ENCODE measurements at places on chromosomes 5 and 9.

DNA sequence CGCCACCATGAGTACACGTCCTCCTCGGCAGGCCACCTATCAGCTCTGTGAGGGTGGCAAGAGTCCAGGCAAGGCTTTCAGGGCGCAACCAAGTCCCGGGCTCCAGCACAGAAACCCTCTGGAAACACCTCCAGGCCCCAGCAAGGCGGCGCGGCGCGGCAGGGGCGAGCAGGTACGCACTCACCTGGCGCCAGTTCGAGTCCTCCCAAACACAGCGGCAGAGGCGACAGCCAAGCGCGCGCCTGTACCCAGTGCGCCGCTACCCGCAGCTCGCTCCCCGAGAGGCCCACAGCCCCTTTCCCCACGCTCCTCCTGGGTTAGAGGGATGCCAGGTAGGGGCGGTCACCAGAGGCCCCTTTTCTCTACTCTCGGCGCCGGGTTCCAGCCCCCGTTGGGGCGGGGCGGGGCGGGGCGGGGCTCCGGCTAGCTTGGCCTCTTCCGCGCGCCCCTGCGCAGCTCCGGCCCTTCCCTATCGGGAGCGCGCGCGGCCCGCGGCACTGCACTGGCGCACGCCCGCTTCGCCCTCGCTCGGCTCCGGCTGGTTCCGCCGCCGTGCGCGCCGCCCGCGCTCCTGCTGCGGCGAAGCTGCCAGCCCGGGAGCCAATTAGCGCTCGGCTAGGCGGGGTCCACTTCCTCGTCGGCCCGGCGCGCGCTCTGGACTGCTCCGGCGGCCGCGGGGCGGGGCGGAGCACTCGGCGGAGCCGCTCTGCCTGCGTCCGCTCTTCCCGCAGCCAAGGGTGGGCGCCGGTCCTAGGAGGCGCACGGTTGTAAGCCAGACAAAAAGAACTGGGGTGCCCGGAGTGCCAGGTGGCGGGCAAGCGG is at the start of the genes NMRK1 and OSTF1:
TSS of gene NMRK1 (minus strand) at position 332 of the 822 bp plus-strand sequence. CDS start 5,040 bp downstream, outside the sequence.
TSS of gene OSTF1 (plus strand) at position 691 of the 822 bp plus-strand sequence. CDS start 179 bp downstream, outside the sequence.
- peak; percentile 94 for DNase-seq

GRCh38 chr5:171823269-171823668 is 37.7 kb downstream of the SMIM23 start:
- no peak for DNase-seq

- no peak for DNase-seq
These were observed 82.3 kb downstream of the ROR2 start for GRCh38 chr9:91867740-91868139.

- DNase-seq = no peak
These were observed 23.6 kb upstream of the PDE4D start for GRCh38 chr5:59917121-59917520.

DNA sequence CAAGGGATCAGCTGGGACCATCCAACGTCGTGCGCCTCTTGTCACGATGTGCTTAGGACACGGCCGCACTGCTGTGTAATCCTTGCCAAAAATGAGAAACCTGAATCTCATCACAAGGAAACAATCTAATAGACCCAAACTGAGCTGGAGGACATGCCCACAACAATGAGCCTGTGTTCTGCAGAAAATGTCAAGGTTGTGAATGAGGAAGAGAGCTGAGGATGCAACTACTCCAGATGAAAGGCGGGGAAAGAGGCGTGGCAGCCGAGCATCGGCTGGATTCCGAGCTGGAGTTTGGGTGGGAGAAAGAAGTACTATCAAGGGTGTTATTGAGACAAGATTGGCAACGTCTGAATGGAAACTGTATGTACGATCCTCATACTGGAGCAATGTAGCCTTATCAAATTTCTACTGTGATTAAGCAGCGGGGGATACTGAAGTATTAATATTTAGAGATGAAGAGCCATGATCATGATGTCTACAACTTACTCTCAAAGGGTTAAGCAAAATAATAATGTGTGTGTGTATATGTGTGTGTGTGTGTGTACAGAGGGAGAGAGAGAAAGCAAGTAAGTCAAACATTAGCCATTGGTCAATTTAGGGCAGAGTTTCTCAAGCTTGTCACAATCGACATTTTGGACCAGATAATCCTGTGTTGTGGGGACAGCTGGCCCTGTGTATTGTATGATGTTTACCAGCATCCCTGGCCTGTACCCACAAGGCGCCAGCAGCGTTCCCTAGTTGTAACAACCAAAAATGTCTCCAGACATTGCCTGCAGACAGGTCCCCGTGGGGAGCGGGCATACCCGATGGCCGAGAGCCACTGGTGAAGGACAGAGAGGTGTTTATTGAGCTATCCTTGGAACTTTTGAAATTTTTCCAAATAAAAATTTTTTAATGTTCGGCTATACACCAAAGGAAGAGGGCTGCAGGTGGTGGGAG is 46.5 kb downstream of the DUSP1 start:
- DNase-seq = no peak

All from amniotic stem cell (primary cell).